ENCODE measurements at places on chromosomes 12 and 14. TPM values are rescaled to one million over a fixed set of nuclear protein-coding genes. Genes with fewer than 3 reads are reported as not detected.

DNA sequence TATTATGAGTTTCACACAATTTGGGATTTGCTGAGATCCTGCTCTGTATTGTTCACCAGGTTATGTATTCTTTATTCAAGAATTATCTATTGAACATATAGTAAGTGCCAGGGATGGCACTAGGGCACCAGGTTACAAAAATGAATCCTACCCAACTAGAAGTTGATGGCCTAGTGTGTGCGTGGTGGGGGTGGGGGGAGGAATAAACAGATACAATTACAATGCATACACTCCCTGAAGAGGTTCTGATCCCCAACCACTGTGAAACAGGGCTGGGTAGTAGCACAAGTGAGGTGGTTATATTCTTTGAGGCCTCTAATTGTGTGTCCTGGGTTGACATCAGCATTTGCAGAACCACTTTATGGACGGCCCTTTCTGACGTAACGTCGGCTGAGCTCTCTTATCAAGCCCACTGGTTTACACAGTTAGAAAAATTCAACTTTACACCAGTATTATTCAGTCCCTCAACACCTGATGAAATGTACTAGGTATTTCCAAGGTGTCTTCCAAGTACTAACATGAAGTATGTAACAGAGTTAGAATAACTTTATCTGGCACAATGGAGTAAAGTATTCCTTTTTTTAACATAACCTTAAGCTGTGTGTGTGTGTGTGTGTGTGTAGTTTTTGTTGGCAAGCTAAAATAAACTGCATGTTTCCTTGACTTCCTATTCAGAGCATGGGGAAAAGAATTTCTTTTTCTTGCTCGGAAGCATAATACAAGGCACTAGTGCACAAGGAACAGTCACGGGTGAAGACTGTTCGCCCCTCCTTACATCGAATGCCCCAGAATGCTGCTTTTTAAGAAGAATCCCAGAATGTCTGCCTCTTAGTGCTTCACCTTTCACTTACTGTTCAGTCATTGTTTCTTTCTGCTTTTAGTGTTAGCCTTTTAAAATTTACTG, 8.1 kb upstream of the GLRX5 start:
- DNase-seq: no peak

DNA sequence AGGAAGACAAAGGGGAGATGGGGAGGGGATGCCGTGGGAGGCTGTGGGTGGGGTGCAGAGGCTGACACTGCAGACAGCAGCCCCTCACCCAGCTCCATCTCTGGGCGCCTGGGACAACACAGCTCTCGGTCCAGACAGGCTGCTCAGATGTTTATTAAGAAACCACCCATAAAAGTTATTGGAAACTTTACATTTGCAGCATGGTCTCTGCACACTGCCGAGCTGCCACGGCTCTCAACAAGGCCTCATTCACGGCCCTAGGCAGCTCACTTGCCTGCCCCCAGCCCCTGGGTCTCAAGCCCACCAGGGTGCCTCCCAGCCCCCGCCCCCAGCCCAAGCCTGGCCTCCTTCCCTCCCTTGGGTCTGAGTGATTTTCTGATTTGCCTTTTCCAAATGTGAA, 21.0 kb upstream of the COL2A1 start:
- DNase-seq: no peak

- no peak for DNase-seq
Observed at GRCh38 chr14:64478634-64479250, 13.4 kb downstream of the AKAP5 start.

DNA sequence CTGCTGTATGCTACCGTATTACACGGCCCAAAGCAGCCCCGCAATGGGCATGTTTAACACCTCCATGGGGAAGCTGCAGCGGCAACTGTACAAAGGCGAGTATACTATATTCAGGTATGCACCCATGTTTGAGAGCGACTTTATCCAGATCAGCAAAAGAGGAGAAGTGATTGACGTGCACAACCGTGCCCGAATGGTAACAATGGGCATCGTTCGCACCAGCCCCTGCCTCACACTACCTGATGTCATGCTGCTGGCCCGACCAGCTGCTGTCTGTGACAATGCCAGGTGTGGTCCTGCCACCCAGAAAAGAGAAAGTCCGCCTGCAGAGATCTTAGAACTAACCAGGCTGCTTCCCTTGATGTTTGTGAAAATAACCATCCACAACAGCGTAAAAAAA, 630 bp downstream of the GARIN6 start:
- DNase-seq: no peak

DNA sequence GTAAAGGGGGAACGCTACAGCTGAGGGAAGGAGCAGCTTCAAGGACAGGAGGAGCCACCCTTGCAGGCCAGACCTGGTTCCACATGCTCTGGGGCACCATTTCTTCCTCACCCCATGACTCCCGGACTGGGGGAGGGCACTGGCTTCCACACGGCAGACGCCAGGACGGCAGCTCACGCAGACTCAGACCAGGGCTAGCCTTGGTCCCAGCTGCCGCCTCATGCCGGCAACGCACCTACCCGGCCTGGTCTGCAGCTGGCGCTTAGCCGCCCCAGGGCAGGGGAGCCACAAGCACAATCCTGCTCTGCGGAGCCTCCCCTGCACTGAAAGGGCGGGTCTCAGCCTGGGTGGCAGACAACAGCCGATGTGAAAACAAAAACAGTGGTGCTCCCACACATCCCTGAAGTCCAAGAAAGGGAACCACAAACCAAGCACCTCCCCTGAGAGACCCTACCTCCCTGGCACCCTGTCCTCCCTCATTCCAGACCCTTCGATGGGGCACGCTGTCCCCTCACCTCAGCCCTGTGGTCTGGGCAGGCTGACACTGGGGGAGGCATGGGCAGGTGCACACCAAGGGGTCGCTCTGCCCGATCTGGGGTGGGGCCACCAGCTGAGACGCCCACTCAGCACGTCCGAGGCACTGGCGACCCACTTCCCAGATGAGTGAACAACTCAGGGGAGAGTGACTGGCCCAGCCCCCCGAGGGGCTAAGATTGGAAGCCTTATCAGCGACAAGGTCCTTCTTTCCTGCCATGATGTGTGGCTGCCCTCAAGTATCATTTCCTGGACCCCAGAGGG, 65.0 kb downstream of the CHGA start:
- no peak for DNase-seq

- DNase-seq: no peak
Observed at GRCh38 chr12:53324113-53324778, 2.8 kb upstream of the AAAS start.

- no peak for DNase-seq
Observed at GRCh38 chr12:96985515-96986362, 78.7 kb downstream of the NEDD1 start.

GRCh38 chr14:82341261-82341810, 807.7 kb upstream of the SEL1L start:
- no peak for DNase-seq

GRCh38 chr12:2288471-2288870, 235.7 kb downstream of the CACNA1C start:
- DNase-seq: no peak

DNA sequence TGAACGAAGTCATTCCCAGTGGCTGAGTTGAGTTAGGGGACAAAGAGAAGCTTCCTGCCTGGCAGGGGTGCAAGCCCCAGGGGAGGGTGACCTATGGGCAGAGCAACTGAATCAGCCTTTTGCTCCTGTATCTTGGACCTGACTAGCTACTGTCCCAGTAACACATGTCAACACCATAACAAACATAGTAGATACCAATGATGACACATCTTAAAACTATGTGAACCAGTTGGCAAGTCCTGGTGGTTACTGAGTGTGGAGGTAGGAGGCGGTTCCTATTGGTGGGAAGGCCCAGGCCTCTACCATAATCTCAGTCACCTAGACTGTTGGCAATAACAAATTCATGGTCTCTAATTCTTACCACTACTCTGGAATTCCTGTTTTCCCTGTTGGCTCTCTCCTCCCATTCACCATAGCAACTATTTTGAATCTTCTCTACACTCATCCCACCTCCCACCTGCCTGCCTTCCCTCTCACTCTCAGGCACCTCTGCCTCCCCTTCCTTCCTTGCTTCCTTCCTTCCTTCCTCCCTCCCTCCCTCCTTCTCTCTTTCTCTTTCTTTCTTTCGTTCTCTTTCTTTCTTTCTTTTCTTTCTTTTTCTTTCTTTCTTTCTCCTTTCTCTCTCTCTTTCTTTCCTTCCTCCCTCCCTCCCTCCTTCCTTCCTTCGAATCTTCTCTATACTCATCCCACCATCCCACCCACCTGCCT, 8.1 kb upstream of the P2RX7 start:
- no peak for DNase-seq

DNA sequence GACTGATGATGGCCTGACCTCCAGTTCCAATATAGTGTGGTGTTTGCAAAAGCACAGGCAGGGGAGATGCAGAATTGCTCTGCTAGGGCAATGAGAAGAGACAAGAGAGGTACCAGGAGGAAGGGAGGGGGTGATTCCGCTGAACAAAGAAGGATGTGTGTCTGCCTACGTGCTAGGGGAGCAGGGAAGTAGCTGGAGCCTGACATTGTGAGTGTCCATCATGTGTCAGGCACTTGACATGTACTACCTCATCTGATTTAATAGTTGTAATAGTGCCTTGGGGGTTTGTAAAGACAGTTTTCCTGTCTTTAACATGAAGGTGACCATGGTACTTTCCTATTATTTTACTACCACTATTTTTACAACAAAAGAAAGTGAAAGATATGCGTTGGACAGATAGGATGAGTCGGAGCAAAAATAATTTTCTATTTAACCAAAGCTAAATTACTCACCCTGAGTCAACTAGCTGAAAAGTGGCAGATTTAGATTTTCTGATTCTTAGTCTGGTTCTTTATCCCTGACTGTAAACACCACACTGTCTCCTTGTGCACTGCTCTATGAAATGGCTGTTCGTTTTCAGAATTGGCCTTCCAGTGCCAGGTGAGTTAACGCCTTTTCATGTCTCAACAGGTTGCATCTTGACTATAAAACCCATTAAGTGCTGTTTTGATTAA, 33.7 kb upstream of the TEAD4 start:
- DNase-seq: no peak

DNA sequence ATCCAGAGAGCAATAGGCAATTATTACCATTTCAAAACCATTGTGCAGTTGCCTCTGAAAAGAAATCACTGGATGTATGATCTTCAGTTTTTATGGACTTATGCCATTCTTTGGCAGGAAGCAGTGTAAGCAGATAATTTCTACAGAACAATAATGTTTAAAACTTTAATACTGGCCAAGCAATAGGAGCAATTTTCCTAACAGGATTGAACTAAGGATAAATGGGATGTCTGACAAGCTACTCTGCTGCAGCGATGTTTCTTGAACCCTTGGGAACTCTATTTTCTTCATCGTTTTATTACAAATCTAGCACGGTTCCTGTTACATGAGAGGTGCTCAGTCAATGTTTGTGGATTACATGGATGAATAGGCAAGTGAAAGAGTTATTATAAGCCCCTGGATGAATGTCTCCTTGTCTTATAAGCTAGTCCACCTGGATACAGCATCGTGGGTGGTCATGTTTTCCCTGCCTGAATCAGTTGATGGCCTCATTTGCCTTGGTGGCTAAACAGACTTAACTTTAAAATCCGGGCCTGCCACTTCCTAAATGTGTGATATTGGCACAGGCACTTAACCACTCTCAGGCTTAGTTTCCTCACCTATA, 68.2 kb upstream of the MDM1 start:
- no peak for DNase-seq

- no peak for DNase-seq
Observed at GRCh38 chr14:72550513-72550912, 343.4 kb downstream of the DPF3 start.

DNA sequence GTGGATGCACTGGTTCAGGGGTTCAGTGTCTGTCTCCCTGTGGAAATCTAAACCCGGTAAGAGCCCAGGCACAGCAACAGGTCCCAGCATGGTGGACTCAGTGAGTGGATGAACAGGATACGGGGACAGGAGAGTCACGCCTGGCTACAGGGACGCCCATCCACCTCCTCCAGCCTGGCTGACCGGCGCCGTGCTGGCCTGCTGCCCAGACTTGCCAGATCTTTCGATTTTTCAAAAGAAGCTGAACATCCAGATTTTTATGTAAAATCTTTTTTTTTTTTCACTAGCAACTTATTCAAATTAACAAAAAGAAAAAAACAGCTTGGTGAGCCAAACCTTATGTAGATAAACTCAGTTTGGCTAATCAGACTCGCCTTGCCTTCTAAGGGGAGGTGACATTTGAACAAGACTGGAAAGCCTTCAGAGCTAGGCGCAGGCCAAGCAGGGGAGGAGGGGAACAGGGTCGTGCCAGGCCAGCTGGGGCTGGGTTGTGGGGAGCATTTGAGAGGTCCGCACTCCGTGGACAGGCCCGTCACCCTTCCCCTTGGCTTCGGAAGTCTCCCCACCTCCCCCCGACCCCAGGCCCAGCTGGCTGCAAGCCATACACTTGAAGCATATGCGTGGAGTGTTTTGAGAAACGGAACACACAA, 87.8 kb upstream of the NCOR2 start:
- no peak for DNase-seq

DNA sequence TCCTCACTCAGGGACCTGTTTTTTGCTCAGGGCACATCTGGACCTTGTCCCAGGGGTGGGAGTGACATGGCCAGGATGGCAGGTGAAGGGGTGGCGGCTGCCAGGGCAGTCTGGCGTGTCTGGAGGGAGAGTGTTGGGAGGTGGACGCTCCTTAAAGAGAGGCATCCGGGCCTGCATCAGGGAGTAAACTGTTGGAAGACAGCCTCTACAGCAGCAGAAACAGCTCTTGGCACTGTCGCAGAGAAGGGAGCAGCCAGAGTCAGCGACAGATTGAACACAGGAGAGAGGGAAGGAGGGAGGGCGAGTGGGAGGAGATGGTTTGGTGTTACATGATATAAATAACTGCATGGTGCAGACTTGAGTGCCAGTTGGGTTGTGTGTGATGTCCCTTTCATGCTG, 52.8 kb downstream of the IGF1 start:
- DNase-seq: no peak

DNA sequence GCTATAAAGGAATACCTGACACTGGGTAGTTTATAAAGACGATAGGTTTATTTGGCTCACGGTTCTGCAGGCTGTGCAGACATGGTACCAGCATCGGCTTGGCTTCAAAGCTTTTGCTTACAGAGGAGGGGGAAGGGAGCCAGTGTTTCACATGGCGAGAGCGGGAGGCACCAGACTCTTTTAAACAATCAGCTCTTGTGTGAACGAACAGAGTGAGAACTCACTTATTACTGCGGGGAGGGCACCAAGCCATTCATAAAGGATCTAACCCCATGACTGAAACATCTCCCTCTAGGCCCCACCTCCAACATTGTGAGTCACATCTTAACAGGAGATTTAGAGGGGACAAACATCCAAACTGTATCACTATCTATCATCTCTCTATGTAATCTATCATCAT, 227.4 kb downstream of the TMEM132D start:
- DNase-seq: no peak

- no peak for DNase-seq
Observed at GRCh38 chr12:94012590-94012989, 135.8 kb upstream of the PLXNC1 start.

DNA sequence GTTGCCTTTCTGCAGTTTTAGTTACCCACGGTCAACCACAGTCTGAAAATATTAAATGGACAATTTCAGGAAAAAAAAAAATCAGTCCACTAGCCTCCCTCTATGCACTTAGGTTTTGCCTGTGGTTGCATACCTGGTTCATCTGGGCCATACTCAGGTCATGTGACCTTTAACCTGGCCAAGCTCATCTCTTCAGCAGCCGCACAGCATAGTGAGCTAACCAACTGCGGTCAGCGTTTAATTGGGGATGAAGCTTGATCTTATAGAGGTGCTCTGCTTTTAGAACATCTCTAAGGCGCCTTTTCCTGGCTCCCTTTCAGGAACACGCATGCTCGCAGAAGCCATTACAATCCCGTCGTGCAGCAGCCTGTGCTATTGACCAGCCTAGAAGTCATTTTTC, 177.2 kb upstream of the HMGA2 start:
- no peak for DNase-seq

The GLT1D1 gene
- 8.6 TPM for total RNA-seq

The HSPB8 gene
- total RNA-seq: 0.58 TPM

The CYP27B1 gene
- 3.2 TPM for total RNA-seq

The PMCH gene
- not detected for total RNA-seq

The JDP2 gene
- 2.6 TPM for total RNA-seq

The GPD1 gene
- 0.16 TPM for total RNA-seq

Data from neural crest cell (in vitro differentiated cells).